ENCODE measurements at places on chromosomes 12 and 14. TPM values are rescaled to one million over a fixed set of nuclear protein-coding genes. Genes with fewer than 3 reads are reported as not detected.

DNA sequence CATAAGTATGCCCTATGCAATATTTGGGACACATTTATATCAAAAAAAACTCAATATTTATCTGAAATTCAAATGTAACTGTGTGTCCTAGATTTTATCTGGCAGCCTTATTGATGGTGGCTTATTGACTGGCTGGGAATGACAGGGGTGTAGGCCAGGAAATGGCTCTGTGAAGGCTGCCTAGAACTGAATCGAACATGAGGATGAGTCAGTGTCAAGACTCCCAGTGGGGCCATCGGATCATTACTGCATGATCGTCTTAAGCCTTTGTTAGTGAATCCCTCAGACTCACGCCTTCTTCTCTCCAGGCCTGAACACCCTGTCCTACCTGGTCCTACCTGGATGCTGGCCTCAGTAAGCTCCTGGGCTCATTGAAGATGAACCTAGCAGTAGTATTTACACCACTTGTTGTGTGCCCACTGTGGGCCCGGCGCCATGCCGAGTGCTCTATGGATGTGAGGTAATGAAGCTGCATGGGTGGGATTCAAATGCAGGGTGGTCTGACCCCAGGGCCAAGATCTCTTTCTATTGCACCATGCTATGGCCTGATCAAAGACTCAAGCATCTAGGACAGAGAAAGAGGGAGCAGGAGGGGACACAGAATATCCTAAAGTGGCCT, 21.0 kb upstream of the FAIM2 start:
- no peak for DNase-seq

Gene FLVCR2
- not detected for total RNA-seq

- DNase-seq = no peak
Observed at GRCh38 chr12:50387487-50387886, 8.9 kb downstream of the FAM186A start.

GRCh38 chr12:131606218-131606901, 104.5 kb upstream of the SFSWAP start:
- DNase-seq = peak; percentile 41

Gene COL2A1
- total RNA-seq = 0.30 TPM

DNA sequence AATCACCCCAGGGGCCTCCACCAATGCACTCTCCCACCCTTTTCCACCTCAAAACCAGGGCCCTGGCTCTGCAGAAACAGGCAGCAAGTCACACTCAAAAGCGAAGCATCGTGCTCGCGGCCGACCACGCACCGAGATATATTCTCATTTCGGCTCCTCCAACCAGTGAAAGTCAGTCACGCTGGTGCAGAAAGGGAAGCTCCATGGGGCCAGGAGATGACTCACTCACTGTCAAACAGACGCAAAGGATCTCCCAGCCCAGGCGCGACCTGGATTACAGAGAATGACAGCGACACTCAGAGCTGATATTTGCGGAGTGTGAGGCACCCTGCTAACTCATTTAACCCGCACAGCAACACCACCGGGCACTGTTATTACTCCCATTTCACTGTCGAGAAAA, 173.6 kb downstream of the CALM1 start:
- DNase-seq = no peak

DNA sequence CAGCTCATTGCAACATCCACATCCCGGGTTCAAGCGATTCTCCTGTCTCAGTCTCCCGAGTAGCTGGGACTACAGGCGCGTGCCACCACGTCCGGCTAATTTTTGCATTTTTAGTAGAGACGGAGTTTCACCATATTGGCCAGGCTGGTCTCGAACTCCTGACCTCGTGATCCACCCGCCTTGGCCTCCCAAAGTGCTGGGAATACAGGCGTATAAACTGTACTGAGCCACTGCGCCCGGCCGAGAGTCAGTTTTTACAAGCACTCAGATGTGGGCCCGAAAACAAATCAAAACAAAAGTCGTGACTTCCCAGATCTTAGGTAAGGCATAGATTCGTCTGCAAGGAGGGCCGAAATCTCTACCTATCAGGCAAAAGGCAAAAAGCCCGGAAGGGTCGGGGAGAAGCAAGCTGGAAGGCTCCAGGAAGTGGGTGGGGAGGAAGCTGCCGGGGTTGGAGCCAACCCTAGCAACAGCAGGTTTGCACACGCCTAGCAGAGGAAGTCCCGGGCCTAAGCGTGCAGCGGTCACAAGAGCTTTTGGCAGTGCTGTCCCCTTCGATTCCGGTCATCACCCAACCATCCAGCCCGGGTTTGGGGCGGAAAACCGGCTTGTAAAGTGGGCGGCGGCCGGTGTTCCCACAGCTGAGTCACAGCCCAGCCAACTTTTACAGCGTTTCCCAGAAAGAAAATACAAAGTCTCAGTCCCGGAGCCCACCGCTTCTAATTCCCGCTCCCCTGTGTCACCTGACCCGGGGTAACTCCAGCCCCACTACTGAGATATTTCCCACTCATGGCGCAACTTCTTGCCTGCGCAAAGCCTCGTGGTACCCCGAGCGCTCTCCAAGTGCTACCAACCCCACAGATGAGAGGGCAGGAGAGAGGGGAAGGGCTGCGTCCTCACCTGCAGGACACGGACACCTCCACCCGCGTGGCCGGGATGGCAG, 583 bp downstream of the CPNE8 start:
- peak; percentile 96 for DNase-seq

DNA sequence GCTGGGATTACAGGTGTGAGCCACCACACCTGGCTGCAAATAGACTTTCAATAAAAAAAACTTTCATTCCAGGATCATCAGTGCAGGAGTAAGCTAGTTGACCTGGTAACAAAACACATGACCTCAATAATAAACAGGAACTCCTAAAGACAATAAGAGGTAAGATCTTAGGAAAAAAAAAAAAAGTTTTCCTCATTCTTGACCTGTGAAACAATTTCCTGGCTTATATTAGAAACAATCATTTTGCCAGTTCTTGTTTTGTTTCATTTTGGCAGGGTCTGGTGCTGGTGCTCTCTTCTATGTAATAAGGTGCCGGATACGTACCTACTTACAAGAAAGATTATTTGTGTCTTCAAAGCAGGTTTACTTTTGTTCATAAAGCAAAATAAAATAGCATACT, 90.6 kb upstream of the AMN1 start:
- no peak for DNase-seq

Gene ADAMTS20
- total RNA-seq = not detected

DNA sequence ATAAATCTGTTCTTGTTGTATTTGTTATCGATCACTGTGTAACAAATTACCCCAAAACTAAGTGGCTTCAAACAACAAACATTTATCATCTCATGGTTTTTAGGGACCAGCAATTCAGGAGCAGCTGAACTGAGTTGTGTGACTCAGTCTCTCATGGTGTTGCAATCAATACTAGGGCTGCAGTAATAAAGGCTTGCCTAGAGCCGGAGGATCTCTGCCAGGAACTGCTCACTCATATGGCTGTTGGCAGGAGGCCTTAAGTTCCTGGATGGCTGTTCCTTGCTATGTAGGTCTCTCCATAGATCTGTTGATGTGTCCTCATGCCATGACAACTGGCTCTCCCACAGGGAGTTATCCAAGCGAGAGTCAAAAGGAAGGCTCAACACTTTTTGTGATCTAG, 3.8 kb upstream of the PSMC6 start:
- peak; percentile 62 for DNase-seq

Gene OAS1
- 5.1 TPM for total RNA-seq

DNA sequence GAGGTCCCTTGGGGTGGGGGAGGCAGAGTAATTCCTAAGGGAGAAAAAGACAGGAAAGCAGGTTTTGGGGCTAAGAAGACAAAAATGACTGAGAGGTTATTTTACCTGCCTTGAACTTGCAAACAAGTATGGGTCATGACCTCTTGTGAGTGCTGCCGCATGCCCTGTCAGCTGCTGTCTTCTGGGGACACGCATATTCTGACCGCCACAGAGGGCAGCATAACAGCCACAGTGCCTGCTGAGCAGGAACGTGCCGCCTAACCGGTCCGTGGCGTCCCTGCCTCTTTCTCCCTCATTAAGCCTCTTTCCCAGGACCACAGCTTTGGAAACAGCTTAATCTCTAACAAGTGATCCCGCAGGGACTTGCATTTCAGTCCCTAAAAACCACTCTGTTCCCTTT, 51.3 kb upstream of the KCNA1 start:
- DNase-seq = no peak

DNA sequence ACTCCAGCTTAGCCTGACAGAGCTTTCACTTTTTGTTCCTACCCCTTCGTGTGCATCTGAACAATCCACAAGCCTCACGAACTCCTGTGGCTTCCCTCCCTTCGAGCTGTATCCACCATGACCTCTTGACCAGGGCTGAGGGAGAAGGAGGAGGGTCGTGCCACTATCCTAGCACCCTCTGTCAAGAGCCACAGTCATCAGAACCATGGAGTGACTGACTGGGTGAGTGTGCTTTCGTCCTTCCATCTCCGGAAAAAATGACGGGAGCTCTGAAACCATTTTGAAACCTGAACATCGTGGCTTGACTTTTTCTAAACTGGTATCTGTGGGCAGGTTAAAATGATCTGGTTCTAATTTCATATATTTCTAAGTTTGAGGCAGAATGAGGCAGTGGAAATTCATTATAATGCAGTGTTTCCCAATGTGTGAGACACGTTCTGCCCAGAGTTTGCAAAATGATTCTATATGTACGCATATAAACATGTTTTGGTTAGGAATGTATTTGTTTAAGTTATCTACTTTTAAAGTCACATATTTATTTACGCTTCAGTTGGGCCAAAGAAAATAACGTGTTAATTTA, 27.0 kb downstream of the IL26 start:
- DNase-seq = no peak

DNA sequence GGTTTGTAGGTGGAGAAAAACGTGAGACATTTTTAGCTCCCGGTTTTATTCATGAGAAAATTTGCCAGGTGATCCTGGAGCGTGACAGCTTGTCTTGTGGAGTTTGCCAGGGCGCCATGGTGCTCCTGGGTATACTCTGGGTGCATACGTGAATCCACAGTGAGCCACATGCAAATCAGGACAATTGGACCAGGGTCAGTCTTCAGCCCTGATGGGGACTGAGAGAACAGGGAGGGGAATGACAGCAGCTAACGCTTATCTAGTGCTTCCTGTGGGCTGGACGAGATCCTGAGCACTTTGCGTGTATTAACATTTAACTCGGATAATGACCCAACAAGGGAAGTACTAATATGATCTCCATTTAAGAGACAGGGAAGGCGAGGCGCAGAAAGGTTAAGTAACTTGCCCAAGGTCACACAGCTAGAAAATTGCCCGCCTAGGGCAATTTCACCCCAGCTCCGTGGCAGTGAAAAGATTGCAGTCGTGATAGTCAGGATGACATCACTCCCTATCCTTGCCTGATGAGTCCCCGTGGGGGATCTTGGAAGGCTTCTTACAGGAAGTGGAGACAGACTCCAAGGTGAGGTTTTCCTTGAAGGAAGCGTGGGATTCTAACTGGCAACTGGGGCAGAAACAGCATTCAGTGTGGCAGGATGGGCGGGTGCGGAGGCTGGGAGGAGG, 118.4 kb upstream of the NCOR2 start:
- DNase-seq = peak; percentile 82

DNA sequence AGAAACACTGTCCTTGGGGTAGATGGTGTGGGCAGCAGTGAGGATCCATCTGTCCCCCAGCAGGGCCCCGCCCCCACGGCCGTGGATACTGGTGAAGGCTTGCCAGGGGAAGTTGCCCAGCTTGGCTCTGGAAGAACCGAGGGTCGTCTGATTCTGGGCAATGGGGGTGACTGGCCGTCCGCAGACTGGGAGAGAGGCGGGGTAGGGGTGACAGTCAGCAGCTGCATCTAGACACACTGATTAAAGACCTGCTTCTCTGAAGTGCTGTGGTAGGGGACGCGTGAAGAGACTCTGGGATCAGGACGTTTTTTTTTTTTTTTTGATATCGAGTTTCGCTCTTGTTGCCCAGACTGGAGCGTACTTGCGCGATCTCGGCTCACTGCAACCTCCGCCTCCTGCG, 4.7 kb upstream of the C1R start:
- no peak for DNase-seq

Gene NOXRED1
- total RNA-seq = 1.4 TPM

Gene KLRD1
- 0.29 TPM for total RNA-seq

DNA sequence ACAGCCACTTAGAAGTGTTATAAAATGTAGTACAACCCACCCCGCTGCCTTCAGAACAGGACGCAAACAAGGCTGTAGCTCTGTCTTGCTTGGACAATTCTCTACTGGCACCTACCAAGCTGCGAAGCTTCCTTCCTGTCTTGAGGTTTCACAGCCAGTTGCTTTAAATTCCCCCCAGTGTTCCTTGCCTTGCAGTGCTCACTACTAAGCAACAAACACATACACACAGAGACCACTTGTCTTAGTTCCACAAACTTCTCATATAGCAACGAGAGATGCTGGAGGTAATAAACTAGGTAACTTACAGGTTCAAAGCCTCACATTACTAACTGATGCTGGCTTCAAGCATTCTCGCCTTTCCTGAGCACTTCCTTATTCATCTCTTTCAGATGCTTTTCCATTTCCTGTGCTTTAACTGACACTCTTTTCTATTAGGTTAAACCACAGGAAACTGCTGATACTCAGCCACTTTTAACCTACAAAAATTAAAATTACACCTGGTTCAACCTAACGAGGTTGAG, 91.5 kb upstream of the PTGDR start:
- DNase-seq = no peak

DNA sequence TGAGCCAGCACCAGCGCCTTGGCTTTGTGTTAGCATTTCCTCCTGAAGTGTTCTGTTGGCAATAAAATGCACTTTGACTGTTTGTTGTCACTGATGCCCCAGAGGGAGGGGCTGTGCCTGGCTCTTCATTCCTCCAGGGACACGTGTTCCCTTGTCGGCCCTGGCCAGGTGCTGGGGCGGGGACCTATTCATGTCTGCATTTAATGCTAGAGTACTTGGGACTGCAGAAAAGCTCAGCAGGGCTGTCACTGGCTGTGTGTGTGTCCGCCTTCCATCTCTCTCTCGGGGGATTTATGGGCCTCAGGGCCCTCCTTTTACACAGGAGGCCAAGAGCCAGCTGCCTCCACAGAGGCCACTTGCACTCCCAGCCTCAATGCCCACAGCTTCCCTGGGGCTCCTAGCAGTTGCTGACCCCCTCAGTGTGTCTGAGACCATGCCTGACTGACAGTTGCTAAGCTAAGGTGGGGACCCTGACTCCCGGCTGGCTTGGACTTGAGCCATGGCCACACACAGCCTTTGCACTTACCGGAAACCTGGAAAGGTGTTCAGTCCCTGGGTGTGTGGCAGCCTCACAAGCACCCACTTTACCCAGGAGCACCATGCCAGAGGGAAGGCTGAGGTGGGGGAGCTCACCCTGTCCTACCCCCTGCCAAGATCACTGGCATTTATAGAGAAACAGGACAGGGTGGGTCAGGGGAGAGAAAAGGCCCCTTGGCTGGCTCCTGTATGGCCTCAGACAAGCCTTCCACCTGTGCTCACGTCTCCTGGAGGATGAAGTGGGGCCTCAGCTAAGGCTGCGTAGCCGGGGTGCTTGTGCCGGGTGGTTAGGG, 27.8 kb downstream of the HIP1R start:
- DNase-seq = no peak

Gene IQSEC3
- total RNA-seq = 0.06 TPM

Gene TEX52
- total RNA-seq = not detected

Gene SOCS4
- 18.9 TPM for total RNA-seq

GRCh38 chr14:74568380-74568649, 43.7 kb downstream of the LTBP2 start:
- no peak for DNase-seq

Gene CFAP251
- 4.2 TPM for total RNA-seq
